ENCODE measurements at places on chromosomes 1 and 21. TPM values are rescaled to one million over a fixed set of nuclear protein-coding genes. Genes with fewer than 3 reads are reported as not detected.
A peak's percentile ranks its signal among the peaks of the same experiment; 100 is the strongest.

DNA sequence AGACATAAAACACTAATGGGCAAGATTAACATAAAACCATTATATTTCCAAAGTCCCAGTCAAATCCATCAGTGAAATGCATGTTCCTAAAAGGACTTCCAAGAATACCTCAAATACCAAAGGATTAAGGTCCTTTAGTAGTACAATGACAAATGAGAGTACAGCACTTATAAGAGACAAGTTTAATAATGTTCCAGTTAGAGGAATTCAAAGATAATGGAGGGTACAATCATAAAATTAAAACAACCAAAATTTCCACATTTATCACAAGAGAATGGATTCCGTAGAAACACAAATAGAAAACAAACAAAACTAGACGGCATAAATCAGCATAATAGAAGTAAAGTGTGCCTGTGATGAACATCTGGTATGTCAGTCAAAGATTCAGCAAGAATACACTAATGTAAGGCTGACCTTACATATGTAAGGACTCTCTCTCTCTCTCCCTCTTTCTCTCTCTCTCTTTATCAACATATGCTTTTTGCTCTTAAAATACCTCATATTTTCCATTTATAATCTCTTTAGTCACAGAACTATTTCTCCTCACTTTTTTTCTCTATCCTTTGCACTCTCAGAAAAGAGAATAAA is 32.8 kb upstream of the C1orf53 start:
- no peak for DNase-seq

CRP gene
- total RNA-seq, result not detected

CNR2 gene
- total RNA-seq, result not detected

- no peak for DNase-seq
These were observed 14.6 kb downstream of the PFKFB2 start for GRCh38 chr1:207067665-207068064.

GRCh38 chr1:153539395-153540093 is 1.2 kb downstream of the S100A5 start:
- DNase-seq, result no peak

- peak; percentile 87 for DNase-seq
These were observed 34.8 kb upstream of the PRELP start for GRCh38 chr1:203440771-203441170.

DNA sequence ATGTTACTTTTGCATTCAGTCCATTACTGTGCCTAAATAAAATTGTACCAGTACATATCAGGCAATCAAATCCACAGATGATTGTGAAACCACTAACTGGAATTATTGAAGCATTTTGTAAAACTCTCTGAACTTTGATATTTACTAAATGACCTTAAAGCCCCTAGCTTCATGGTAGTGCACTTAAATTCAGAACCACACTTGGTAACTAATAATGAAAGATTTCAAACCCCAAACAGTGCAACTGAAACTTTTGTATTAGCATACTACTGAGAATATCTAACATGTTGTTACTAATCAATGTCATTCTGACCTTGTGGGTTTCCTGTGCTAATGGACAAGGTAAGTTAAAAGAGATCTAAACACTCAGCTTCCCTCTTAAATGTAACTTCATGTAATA is at the start of gene CFHR3:
Gene CFHR3 (plus strand): TSS at position 238 of the 400 bp plus-strand sequence. CDS start 47 bp downstream, at position 285.
- no peak for DNase-seq

- DNase-seq, result no peak
These were observed 42.2 kb upstream of the RALGPS2 start for GRCh38 chr1:178682886-178683285.

DNA sequence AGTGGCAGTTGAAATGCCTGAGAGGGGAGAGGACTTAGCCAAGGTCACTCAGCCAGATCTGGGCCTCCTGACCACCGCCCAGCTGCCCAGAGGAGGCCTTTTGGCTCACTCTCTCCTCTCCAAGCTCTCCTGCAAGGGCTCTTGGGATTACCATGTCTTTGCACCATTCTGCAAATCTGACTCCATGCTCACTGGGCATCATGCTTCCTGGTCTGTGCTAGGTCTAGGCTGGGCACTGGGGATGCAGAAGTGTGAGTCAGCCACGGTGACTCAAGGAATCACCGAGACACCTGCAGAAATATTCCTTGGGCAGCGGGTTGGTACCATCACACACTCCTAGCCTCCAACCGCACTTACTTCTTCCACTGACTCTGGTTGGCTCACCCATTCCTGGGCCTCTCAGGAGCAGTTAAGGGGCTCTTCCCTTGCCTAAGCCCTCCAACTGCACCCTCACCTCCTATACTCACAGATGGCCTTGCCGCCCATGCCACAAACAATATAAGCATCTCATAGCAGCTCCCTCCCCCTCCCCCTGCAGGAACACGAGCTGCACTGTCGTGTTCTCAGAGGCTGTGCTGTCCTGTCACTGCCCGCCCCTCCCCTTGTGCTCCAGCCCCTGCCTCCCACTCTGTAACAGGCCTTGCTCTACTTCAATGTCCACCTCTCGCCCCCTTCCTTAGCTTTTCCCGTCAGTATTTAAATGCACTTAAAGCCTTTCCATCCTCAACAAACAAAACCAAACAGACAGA is 34.8 kb downstream of the CDCP2 start:
- no peak for DNase-seq

GRCh38 chr21:37165586-37165985 is 92.5 kb downstream of the TTC3 start:
- no peak for DNase-seq

PDZK1 gene
- 0.30 TPM for total RNA-seq

- DNase-seq, result no peak
These were observed 190.9 kb downstream of the SIPA1L2 start for GRCh38 chr1:232439011-232439410.

CCDC17 gene
- total RNA-seq, result 1.2 TPM

DNA sequence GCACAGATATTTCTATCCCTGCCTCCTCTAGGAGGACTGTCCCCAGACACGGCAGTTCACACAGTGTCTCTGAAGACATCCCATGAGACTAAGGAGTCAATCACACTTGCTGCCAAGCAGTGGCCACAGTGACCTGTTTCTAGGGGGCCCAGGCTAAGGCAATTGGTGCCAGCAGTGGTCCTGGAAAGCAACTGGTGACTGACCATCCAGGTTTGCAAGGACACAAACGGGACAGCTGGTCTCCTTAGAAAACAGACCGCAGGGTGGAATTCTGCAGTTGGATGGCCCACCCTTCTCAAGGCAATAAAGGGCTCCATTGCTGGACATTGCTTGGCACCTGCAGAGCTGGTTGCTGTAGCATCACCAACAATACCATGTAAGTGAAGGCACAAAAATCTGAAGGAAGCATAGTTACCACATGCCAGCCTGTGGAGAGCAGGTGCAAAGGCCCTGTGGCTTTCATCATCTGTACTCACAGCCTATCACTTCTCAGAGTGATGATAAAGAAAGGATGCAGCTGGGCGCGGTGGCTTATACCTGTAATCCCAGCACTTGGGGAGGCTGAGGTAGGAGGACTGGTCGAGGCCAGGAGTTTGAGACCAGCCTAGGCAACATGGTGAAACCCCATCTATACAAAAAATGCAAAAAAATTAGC is 81.5 kb downstream of the STUM start:
- DNase-seq, result peak; percentile 9

SLAMF9 gene
- not detected for total RNA-seq

DNA sequence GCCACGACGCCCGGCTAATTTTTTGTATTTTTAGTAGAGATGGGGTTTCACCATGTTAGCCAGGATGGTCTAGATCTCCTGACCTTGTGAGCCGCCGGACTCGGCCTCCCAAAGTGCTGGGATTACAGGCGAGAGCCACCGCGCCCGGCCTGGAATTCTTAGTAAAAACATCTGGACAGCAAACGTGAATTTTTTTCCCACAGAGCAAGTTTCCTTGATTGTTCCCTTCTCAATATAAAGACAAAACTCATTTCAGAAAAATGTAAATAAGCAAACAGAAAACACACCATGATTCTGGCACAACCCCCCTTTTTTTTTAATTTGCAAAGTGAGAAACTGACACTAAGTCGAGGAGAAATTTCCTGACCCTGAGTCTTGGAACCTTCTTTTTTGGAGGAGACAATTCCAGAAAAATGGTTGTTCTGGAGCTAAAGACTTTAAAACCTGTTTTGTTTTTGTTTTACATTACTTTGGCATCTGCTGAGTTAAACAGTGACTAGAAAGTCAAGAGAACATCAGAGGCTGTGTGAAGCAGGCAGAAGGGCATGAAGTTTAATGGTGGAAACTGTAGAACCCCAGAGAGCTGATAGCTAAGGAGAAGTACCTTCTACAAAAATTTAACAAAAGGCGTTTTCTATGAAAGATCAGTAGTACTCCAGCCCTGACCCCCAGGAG is 10.3 kb upstream of the HMGCS2 start:
- no peak for DNase-seq

PDXK gene
- total RNA-seq, result 105 TPM

- no peak for DNase-seq
These were observed 337.9 kb downstream of the TBX15 start for GRCh38 chr1:118650107-118650807.

DNA sequence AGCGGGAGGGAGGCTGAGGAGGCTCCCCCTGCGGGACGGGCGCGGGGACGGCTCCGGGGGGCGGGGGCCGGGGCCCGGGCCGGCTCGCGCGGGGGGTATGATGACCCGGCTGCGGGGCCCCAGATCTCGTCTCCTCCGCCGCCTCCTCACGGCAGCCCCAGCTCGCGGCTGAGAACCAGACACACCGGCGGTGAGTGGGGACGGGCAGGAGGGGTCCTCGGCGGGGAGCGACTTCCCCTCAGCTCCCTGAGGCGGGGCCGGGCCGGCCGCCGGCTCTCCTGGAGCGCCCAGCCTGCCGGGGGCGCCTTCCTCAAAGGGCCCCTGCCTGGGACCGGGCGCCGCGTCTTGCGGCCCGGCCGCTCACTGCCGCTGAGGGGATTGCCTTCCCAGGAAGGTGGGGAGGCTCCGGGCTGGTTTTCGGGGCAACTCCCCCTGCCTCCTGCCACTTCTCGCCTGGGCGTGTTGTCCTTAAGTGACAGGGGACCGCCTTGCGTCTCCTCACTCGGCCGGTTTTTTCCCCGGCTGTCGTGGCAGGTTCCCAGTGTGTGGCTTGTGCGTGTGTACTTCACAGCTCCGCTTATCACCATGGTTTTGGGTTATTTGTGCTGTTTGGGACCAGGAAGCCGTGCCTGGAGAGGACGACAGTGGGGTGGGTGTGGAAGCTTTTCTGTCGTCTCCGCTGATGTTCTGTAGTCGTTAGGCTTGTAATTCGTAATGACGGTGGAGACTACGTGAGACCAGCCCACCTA is 800 bp downstream of the HIPK1 start:
- peak; percentile 81 for DNase-seq

- no peak for DNase-seq
These were observed 440.5 kb downstream of the SMYD3 start for GRCh38 chr1:246066573-246066972.

GRCh38 chr1:198651650-198652400 is 13.0 kb downstream of the PTPRC start:
- DNase-seq, result no peak

LMX1A gene
- 0.14 TPM for total RNA-seq

DNA sequence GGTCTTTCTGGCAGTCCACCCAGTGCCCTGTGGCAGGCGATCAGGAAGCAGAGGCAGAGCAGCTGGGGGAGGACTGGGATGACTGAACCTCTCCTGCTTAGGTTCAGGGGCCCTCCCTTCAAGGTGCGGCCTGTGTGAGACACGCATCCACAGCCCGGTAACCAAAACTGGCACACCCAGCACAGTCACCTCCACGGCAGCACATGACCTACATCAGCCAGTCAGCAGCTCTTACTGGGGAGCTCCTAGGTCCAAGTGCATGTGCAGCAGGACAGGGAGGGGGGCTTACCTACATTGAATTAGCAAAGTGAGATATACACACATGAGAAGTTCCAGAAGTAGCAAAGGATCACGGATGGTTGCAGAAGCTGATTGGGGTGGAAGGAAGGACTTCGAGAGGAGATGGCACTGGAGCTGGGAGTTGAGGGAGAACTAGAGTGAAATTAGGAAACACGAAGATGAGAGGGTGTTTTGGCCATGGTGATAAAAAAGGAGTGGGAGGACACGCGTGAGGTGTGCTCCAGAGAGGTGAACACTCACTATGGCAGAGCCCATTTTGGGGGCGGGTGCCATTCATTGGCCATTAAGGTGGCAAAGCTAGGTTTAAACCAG is 51.4 kb upstream of the IRF2BP2 start:
- no peak for DNase-seq

DNA sequence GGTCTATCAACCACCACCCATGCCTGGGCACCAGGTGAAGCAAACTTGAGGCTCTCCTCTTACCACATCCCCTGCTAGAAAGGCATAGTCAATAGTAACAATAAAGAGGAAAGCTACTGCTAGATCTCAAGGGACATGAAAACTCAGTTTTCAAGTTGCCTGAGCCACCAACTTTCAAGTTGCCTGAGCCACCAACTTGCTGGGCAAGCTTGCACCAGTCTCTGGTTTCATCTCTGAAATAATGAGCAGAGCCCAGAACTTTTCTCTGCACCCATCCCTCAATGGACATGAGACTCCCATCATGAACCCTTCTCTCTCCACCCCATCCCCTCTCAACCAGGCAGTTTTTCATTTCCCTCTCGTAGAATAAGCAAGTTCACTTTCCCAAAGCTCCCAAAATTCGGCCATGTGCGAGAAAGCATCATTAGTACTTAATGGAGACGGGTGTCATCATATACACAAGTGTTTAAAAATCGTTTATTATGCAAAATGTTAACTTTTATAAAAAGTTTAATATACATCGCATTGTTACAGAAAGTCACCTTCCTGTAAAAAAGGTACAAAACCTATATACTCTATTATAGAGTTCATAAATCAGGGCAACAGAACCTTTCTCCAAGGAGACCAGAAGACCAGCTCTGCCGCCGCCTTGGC is 1.7 kb downstream of the ID3 start:
- DNase-seq, result no peak

DNA sequence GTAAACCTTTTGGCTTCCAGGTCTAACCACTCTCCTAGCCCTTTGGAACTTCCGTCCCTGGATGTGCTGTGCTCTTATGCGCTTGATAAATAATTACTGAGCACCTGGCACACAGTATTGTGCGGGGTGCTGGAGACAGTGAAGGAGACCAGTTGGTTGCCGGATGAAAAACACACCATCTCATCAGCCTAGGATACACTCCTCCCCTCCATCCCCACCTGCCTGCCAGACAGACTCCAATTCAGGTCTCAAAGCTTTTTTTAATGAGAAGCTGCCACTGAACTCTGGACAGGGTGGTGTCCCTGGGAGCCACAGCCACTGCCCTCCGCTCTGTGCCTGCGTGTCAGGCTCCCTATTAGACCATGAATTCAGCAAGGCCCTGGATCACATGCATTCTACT is 9.2 kb downstream of the GNB1 start:
- DNase-seq, result no peak

NHLH1 gene
- not detected for total RNA-seq

DNA sequence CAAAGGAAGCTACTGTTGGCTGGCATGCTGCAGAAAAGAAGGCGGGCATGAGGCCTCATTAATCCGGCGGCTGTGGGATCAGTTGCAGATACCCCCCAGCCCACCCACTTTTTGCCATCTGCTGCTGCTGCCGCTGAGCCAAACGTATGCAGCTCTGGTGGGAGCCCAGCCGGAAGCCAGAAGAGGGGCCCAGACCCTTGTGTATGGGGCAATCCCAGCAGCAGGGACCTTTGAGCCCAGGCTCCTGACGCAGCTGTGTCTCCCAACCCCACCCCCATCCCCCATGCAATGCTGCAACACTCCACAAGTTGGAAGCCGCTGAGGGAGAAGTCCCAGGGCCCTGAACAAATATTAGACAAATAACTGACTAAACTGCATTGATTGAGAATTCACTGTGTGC is 106.0 kb downstream of the ELAVL4 start:
- DNase-seq, result no peak

- DNase-seq, result no peak
These were observed 104.0 kb downstream of the PAX7 start for GRCh38 chr1:18734461-18735223.
